Activated T-helper 1 cell treated with Interleukin-2 at 50 U/mL for 16 hours (primary cell): ENCODE measurements at places on chromosomes 4 and X.

DNA sequence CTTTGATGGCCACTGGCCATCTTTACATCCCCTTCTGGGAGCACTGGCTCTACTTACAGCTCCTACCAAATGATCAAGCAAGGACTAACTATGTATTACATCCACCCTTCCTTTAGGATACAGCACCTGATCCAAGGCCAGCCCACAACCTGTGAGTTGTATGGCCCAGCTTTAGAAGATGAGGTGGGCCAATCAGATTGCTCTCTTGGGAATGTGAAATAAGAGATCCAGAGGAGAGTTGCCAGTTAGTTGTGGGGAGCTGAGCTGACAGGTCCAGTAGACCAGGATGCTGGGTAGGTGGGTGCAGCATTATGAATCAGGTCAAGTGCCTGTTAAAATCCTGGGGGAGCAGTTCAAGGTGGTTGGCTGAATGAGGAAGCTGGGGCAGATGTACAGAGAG, 111.5 kb downstream of the GNL3L start:
- DNase-seq, result no peak

DNA sequence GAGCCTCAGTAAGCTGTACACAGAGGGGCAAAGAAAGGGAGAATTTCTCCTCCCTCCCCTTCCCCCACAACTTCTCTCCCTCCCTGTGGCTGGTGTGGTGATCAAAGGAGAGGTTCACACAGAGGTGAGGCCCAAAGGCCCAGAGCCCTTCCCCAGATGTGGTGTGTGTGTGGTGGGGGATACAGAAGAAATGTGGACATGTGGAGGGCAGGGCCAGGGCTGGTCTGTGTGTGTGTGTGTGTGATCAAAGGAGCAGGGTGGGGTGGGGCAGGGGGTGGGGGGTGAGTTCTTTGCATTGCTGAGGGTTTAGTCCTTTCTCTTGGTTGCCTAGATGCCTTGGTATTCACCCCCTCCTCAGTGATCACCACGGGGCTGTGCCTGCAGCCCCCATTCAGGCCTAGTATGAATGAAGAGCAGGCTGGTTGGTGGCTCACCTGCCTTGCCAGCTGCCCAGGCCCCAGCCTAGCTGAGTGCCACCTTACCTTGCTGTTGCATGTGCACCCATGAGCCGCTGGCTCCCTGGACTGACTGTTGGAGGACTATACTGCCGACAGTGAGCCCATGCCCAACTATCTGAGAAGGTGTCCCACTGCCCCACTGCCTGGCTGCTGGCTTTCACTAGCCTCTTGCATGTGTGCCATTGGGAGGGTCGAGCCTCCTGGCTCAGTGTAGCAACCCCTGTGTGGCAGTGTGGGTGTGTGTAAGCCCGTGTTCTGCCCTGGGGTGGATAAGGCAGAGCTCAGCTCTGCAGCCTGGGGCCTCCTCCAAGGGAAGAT, 101.9 kb downstream of the EFNB1 start:
- DNase-seq, result no peak

DNA sequence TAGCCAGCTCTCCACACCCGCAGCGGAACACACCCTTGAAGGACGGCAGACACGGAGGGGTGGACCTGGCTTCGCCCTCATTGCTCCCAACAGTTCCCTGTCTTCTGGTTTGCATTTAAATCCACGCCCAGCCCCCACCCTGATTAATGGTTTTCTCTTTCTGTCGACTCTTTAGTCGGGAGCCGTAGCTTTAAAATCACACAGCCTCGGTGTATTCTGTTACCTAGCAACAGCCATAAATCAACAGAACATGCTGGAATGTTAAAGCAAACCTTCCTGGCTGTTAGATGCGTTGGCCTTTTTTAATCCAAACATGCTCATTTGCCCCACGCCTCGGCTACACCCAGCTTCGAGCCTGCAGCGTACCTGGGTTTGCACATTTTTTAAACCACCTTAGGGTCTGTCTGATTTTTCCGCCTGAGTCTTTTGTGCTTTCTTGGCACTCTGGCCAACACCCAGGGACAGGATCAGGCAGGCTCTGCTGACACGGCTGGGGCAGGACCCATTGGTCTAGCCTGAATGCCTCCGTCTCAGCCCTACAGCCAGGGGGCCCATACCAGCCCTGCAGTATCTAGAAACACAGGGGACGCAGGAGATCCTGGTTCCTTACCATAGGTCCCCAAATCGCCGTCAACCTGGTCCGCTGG, 21.4 kb upstream of the PPP2R2C start:
- no peak for DNase-seq

- DNase-seq, result peak; percentile 12
Observed at GRCh38 chr4:878796-879728, 53.1 kb downstream of the GAK start.

- DNase-seq, result no peak
Observed at GRCh38 chrX:103357871-103358270, 1.6 kb downstream of the TCEAL9 start.

DNA sequence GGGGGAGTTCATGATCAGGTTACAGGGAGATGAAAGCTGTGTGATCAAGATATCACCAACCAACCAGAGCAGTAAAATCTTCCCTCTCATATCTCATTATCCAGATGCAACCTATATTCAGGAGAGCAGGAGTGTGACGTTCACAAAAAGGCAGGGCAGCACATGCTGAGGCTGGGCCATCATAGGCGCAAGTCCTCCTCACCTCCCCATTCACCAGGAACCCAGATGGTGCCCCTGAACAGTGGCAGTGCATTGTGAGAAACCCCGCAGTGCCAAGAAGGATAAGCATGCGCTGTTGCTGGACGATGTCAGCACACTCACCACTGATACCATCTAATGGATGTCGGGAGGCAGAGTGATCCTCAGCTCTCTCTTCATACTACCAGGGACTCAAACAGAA, 170.9 kb downstream of the COL25A1 start:
- no peak for DNase-seq

DNA sequence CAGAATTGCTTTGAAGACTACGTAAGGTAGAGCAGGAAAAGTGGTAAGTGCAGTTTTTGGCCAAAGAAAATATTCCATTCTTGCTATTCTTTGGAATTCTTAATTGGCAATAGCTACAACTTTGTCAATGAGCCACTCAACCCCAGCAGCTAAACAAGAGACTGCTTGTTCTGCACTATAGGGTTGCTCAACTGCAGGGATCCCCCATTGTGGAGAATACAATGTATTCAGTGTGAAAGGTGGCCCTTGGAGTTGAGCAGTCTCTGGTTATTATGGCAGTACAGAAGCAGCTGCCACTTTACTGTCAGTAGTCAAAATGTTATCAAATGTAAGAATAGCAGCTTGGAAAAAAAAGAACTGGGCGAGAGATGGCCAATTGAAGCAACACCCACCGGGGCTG, 808.7 kb downstream of the CENPC start:
- no peak for DNase-seq

GRCh38 chr4:2537011-2537830, 774 bp downstream of the FAM193A start:
- DNase-seq, result peak; percentile 36

- DNase-seq, result no peak
Observed at GRCh38 chr4:110669663-110670062, 46.8 kb upstream of the PITX2 start.

DNA sequence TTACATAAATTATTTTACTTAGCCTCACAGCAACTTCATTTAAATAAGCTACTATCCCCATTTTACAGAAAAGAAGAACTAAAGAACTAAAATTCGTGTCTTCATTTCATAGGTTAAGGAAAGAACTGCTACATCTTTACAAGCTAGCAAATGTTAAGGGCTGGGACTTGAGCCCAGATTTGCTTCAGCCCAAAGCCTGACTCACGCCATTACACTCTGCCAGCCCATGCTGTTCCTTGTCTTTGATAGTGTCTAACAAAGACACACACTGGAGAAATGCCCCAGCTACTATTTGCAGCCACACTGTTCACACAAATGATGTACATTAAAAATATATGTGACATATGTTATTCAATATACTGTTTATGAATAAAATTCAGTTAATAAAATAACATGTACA, 29.0 kb upstream of the ERVMER34-1 start:
- no peak for DNase-seq

DNA sequence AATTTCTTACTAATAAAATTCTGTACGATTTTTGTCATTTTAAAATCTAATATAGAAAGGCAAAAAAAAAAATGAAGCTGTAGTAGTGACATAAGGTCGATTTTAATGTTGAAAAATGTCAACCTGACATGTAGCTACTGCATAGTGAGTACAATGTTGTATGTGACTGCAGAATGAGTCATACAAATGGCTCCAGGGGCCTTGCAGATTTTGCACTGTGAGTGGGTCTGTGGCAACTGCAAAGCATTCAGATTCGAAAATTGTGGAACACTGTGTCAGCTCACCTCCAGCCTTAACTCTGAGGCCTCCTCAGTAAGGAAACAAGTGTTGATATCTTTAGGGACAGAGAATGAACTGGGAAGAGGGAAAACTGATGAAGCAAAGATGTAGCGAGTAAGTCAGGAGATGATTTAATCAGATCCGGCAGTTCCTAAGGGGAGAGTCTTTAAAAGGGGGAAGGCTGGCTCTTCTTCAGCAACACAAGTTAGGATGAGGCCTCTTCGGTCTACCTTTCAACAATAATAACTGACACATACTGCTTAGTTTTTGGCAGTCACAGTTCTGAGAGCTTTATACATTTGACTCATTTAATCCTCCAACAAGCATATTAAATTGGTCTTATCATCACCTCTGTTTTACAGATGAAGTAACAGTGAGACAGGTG, 24.9 kb downstream of the TKTL2 start:
- no peak for DNase-seq

- no peak for DNase-seq
Observed at GRCh38 chr4:168666531-168666930, 169.7 kb downstream of the PALLD start.

- no peak for DNase-seq
Observed at GRCh38 chr4:183146478-183146877, 47.4 kb downstream of the WWC2 start.

GRCh38 chr4:99410075-99410474, 25.1 kb downstream of the ADH7 start:
- no peak for DNase-seq

- no peak for DNase-seq
Observed at GRCh38 chrX:124737771-124738170, 391.4 kb downstream of the SH2D1A start.

DNA sequence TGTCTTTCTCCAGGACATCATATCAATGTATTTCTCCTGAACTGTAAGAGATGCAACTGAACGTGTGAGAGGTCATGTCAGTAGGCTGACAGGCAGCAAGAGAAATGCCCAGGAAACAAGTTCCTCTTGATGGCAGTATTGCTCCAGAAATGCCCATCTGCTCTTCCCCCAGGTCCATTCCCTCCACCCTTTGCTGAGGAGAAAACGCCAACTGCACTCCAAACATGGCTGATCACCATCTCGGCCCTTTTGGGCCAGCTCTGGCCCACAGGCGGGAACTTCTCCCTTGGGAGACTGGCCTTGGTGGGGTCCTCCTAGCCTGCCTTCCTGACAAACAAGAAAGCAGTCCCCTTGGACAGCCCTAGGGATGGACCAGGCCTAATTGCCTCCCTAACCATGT, 276.5 kb upstream of the AGTR2 start:
- no peak for DNase-seq

DNA sequence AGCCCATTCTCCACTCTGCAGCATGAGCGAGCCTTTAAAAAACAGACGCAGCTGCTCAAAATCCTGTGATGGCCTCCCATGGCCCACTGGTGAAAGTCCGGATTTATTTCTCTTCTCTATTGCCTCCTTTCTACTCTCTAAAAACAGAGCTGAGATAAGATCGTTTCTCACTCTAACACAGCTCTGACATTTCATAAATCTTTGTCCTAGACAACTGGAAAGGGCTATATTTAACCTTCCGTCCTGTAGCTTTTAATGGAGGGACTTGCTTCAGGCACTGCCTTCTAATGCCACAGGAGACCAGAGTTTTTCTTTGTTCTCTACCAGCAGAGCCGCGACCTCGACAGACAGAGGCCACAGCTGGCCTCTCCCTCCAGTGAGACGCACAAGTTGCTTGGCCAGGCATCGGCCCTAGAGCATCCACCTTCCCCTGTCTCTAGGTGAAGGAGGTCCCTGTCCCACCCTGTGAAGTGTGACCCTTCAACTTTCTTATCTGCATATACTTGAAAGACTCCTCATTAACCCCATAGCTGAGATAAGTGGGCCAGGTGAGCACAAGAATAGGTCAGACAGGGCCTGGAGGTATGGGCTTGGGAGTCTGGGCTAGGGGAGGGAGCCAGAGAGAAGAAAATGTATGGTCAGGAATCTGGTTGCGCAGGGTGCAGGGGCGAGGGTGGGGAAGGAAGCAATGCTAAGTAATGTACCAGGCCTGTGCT, 50.0 kb downstream of the RTL5 start:
- DNase-seq, result no peak

- DNase-seq, result no peak
Observed at GRCh38 chr4:60579335-60579734, 620.8 kb upstream of the ADGRL3 start.

GRCh38 chr4:40606239-40606767, 23.4 kb downstream of the RBM47 start:
- no peak for DNase-seq

- no peak for DNase-seq
Observed at GRCh38 chrX:11209798-11210414, 83.3 kb upstream of the AMELX start.
